Retina (tissue), 1 donor: ENCODE measurements at places on chromosomes 12 and 14.

DNA sequence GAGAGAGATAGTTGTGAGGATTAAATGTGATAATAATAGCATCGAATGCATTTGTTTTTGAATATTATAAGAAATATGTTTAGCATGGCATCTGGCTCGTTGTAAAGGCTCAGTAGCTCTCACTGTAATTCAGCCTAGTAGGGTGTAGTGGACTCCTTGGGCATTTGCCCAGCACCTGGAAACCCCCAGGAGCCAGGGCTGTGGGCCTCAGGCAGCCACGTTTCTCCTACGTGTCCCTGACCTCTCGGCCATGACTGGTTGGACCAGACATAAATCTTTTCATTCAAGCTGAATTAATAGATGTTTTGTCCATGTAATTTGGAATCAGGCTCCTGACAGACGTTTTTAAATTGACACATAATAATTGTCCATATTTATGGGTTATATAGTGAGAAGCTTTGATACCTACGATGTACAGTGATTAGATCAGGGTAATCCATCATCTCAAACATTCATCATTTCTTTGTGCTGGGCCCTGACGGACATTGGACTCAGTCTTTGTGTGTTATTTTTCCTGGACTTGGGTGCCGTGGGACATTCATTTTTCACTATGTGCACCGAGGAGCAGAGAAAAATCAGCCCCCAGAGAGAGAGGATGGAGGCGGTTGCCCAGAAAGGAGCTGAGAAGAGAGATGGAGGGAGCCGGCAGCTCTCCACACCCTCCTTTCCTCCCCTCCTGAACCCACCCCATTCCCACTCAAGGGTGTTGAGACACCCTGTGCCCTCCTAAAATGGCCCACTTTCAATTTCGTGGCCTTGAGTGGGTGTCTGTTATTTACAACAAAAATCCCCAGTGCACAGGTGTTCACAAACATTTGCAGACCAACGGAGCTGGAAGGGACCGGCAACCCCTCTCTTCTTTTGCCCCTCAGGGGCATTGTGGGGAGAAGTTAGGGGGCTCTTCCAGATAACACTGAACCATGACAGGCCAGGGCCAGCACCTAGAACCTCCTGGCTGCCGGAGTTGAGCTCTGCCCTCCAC, 296.4 kb downstream of the DPF3 start:
- no peak for DNase-seq

GRCh38 chr12:28884904-28885679, 264.0 kb upstream of the FAR2 start:
- no peak for DNase-seq

DNA sequence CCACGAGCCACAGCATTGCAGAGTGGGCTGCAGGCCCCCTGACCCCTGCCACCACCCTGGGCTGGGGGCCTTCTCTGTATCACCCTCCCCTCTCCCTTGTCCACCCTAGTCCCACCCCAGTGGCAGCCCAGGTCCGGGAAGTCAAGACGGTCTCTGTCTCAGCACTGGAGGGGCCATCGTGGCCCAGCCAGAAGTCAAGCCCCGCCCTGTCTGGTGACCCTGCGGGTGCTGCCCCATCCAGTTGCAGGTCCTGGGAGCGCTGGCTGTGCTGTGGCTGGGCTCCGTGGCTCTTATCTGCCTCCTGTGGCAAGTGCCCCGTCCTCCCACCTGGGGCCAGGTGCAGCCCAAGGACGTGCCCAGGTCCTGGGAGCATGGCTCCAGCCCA, 2.7 kb downstream of the PLD4 start:
- DNase-seq, result no peak

DNA sequence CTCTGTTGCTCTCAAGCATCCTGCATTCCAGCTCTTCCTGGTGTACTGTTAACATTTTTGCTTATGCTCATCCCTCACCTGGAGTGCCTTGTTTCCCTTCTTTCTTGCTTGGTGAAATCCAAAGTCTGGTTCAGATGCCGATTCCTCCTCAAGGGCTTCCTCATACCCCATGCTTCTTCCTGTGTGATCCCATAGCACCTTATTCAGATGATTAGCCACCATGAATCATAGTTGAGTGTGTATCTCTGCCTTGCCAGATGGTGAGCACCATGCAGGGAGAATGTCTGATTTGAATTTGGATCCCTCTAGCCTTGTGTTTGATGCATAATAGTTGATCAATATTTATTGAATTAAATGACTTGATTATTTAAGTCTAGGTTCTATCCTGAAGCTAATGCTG, 39.4 kb upstream of the ANO4 start:
- DNase-seq, result no peak

GRCh38 chr12:70040141-70040540, 203.1 kb upstream of the CNOT2 start:
- no peak for DNase-seq

DNA sequence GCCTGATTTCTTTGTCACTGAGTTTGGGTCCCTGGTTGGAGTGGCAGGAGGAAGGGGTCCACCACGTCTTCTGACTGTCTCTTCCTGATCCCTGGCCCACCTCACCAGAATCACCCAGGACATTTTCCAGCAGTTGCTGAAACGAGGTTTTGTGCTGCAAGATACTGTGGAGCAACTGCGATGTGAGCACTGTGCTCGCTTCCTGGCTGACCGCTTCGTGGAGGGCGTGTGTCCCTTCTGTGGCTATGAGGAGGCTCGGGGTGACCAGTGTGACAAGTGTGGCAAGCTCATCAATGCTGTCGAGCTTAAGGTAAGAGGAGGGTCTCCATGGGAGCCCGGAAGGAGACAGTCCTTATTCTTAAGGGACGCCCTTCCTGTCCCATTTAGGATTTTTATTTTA, 12.3 kb downstream of the MARS1 start:
- DNase-seq, result no peak

- peak; percentile 88 for DNase-seq
Measured at GRCh38 chr12:115752913-115753726, 524.4 kb downstream of the MED13L start.

DNA sequence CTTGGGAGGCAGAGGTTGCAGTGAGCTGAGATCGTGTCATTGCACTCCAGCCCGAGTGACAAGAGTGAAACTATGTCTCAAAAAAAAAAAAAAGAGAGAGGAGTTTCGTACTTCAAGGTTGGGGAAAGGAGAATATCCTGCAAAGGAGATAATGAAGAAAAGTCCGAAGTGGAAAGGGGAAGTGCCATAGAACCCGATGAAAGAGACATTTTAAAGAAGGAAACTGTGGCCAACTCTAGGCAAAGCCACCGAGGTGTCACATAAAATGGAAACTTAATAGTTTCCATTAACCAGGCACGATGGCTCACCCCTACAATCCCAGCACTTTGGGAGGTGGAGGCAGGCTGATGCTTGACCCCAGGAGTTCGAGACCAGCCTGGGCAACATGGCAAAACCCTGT, 15.0 kb upstream of the LTBP2 start:
- no peak for DNase-seq

DNA sequence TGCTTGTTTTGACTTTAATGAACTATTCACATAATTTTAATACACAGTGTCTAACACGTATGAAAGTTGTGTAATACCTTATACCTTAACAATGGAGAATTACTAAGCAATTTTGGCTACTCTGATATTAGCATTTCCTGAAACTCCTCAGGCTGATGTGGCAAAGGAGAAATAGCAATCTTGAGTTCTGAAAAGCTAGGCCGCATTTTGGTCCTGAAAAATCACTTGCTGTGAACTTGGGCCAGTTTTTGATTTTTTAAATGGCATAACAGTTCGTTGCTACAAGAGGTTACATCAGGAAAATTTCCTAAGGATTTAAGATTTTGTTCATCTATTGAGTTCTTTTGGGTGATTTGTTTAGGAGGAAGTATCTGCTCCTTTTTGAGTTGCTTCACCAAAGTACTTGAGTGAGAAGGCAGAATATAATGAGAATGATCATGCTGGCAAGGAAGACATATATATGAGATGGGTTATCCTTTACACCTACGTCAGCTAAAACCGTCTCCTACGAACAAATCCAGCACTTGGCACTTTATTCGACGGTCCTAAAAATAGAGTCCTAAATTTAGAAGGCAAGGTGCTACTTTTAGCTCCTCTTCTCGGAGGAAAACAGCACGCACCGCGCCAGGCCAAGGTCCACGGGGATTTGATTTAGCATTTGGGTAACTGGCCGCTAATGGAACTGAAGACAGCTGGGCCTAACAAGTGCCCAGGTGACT, 32.2 kb downstream of the MIA2 start:
- no peak for DNase-seq

DNA sequence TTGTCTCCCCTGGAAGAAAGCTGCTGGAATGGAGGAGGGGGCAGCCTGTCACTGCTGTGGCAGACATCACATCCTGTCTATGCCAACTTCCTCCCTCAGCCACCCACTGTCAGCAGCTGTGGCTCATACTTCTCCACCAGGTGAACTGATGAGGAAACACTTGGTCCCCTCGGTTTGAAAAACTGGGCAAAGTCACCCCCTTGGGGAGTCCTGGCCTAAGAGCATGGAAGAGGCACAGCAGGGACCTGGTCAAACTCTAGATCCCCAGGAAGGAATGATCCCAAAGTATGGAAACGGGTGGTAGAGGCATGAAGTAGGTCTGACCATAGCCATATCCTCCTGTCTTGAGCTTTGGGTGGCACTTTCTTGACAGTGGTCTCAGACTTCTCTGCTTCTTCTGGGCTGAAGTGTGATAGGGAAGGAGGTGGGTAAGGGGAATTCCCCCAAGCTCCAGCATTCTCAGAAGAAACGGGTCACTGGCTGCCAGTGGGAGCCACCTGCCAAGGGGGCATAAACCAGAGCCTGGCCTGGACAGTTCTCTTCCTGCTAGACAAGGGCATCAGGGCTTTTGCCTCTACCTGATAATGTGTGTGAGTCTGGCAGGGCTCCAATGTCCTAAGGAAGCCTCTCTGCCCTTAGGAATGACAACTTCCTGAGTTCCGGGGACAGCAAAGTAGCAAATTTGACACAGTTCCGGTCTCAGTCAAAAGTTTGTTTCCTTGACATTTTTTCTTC, 36.0 kb downstream of the FMNL3 start:
- DNase-seq, result no peak

GRCh38 chr12:45462506-45462905, 246.6 kb downstream of the ANO6 start:
- no peak for DNase-seq

DNA sequence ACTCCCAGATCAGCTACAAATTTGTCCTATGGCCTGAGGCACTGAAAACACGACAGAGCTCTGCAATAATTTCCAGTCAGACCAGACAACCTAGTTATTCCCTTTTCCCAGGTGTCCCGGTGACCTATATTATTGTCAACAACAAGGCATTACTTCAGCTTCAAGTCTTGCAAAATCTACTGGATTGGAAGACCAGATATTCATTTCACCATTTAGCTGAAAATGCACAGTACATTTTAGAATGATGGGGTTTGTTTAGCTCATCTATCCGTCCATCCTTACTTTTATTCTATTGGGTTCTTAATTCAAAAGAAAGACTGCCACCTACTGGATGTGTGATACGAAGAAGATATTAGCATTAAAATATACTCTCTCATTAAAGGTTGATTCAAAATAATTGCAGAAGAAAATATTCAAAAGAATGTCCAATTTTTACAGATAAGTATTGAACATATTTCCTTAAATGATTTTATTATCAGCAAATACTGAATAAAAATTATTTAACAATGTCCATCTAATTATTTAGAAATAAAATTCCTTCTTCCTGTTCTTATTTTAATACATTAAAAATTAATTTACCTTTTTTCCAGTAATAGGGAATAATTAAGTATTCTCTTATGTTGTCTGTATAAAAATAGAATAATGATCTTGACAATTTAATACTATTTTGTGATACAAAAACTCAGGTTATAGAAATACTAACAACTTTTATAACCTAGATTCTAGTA, 244.9 kb upstream of the LRIG3 start:
- DNase-seq, result peak; percentile 29

DNA sequence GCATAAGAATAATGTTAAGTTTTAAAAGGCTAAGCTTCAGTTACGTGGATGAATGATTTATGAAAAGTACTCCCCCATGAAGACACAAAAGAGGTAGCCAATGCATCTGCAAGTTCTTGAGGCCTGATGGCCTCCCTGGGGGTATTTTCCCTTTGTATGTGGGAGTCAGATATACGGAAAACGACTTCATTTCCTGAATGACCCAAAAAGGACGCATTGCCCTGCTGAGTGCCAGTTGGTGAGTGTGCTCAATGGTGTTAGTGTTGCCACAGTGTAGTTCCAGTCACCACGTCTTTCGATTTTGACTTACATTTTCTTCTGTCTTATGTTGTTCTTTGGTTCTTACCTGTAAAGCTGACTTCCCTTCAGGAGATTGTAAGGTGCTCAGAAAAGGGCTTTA, 8.0 kb downstream of the ETV6 start:
- DNase-seq, result no peak

- no peak for DNase-seq
Measured at GRCh38 chr14:64950889-64951288, 8.3 kb upstream of the GPX2 start.

DNA sequence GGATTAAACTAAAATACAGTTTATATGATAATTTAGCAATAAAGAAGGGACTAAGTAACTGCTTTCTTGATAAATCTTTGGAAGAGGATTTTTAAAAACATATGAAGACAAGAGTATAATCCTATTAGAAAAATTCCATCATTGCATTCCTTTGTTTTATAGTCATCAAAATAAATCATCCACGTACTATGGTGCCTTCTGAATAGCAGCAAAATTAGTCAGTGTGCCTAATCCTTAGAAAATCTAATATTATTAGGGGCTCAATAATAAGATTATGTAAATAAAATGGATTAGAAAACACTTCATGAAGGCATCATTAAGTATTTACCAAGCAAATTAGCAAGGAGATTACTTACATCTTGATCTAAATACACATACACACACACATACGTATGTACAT, 102.1 kb downstream of the KCNH5 start:
- DNase-seq, result no peak

- DNase-seq, result no peak
Measured at GRCh38 chr12:22101749-22102243, 55.8 kb downstream of the CMAS start.

DNA sequence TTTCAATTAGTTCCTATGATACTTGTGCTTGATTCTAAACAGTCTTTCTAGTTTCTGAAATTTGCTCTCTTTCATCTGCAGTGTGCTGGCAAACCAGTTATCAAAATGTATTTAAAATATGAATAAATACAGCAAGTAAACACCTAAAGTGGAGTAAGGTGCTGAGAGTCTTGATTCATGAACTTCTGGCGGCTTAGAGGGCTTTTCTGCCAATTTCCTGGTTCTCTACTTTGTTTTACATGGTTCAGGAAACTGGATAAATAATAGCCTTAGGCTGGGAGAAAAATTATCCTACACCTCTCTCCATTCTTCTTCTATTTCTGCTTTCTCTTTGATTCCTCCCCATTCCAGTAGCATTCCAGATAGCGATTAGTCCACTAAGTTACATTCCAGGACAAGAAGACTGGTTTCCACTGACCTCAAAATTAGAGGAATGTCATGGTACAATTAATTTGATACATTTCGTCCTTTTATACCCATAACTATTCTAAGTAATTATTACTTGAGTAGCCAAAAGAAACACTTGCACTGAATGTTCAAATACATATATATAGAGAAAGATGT, 14.9 kb downstream of the ATP2B1 start:
- DNase-seq, result no peak

DNA sequence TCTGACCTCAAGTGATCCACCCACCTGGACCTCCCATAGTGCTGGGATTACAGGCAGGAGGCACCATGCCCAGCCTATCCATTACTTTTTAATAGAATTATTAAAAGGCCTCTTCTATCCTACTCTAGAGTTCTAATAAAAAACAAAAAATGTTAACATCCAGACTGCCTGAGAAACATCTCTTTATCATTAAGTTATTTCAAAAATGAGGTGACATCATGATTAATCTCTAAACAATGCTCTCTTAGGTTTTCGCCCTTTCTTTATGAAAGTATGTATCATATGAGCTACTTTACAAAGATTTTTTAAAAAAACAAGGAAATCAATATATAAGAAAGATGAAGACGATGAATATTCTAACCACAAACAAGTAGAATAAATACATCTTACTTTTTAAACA, 52.6 kb downstream of the FGD6 start:
- no peak for DNase-seq
